ENCODE measurements at places on chromosomes 7 and 10. TPM values are rescaled to one million over a fixed set of nuclear protein-coding genes. Genes with fewer than 3 reads are reported as not detected.

SPDYE9 gene
- not detected for total RNA-seq

SPDYE2B gene
- not detected for total RNA-seq

STEAP4 gene
- 0.10 TPM for total RNA-seq

SPDYE8 gene
- not detected for total RNA-seq

PILRA gene
- total RNA-seq = 4.8 TPM

RGR gene
- total RNA-seq = not detected

DDC gene
- not detected for total RNA-seq

ITGA8 gene
- total RNA-seq = 0.18 TPM

LRWD1 gene
- 55.8 TPM for total RNA-seq

MOGAT3 gene
- total RNA-seq = 0.23 TPM

IFIT1B gene
- not detected for total RNA-seq

HOXA5 gene
- total RNA-seq = 3.9 TPM

SLC26A5 gene
- not detected for total RNA-seq

EN2 gene
- 1.5 TPM for total RNA-seq

FEZF1 gene
- not detected for total RNA-seq

PIP gene
- total RNA-seq = not detected

ADAMTS14 gene
- 0.67 TPM for total RNA-seq

SORCS1 gene
- not detected for total RNA-seq

CABCOCO1 gene
- total RNA-seq = 4.0 TPM

GRM3 gene
- total RNA-seq = not detected

LIPN gene
- total RNA-seq = not detected

PAX4 gene
- total RNA-seq = not detected

CFAP70 gene
- 0.10 TPM for total RNA-seq

HTRA1 gene
- 32.8 TPM for total RNA-seq

TWIST1 gene
- total RNA-seq = not detected

TMEM236 gene
- 0.05 TPM for total RNA-seq

ARL5B gene
- total RNA-seq = 12.2 TPM

PRSS2 gene
- 22.4 TPM for total RNA-seq

AZGP1 gene
- 0.49 TPM for total RNA-seq

DGKI gene
- total RNA-seq = not detected

MLXIPL gene
- total RNA-seq = 7.2 TPM

LRRC61 gene
- 13.8 TPM for total RNA-seq

ATP6V0A4 gene
- total RNA-seq = 0.15 TPM

Data from Panc1 (cell line).